ENCODE measurements at places on chromosomes 6 and 20. TPM values are rescaled to one million over a fixed set of nuclear protein-coding genes. Genes with fewer than 3 reads are reported as not detected.

The GMPR gene
- 37.9 TPM for total RNA-seq

The TP53TG5 gene
- not detected for total RNA-seq

The RPS10 gene
- total RNA-seq, result 1,327 TPM

The CTCFL gene
- total RNA-seq, result under 0.01 TPM

The HLA-DQA1 gene
- total RNA-seq, result 0.43 TPM

The MTHFD1L gene
- total RNA-seq, result 63.7 TPM

The PAK5 gene
- total RNA-seq, result not detected

The STX11 gene
- total RNA-seq, result 2.6 TPM

The SLC17A1 gene
- not detected for total RNA-seq

The GGTLC1 gene
- not detected for total RNA-seq

The MRAP2 gene
- not detected for total RNA-seq

The SLC17A2 gene
- not detected for total RNA-seq

The PROKR2 gene
- not detected for total RNA-seq

The HMGN4 gene
- total RNA-seq, result 47.7 TPM

The NMBR gene
- total RNA-seq, result not detected

All from placental pericyte (primary cell).